Airway epithelial cell (primary cell): ENCODE measurements at places on chromosomes 3 and 15. TPM values are rescaled to one million over a fixed set of nuclear protein-coding genes. Genes with fewer than 3 reads are reported as not detected.

ITIH3 gene
- total RNA-seq, result not detected in 2 replicates

SGO1 gene
- total RNA-seq, result 4.8 and 6.7 TPM in 2 replicates

PROS1 gene
- 3.5 and 4.3 TPM in 2 replicates for total RNA-seq

CMTM7 gene
- total RNA-seq, result 27.1 and 32.7 TPM in 2 replicates
